Myocyte (in vitro differentiated cells): ENCODE measurements at places on chromosomes 11 and 22. TPM values are rescaled to one million over a fixed set of nuclear protein-coding genes. Genes with fewer than 3 reads are reported as not detected.

F2 gene
- total RNA-seq: not detected in 2 replicates

SEPTIN3 gene
- not detected in 2 replicates for total RNA-seq

CCDC34 gene
- 3.0 and 3.5 TPM in 2 replicates for total RNA-seq

OR52I2 gene
- total RNA-seq: not detected in 2 replicates

CRYBB1 gene
- total RNA-seq: not detected in 2 replicates

LYVE1 gene
- not detected in 2 replicates for total RNA-seq

FOLR2 gene
- not detected in 2 replicates for total RNA-seq

MGAT3 gene
- not detected in 2 replicates for total RNA-seq

TMEM191C gene
- 0.52 and 0.75 TPM in 2 replicates for total RNA-seq

NOL12 gene
- 11.5 and 30.4 TPM in 2 replicates for total RNA-seq

DDX25 gene
- total RNA-seq: not detected in 2 replicates

TRIM48 gene
- not detected in 2 replicates for total RNA-seq

PKDREJ gene
- not detected in 2 replicates for total RNA-seq

OR2AT4 gene
- not detected in 2 replicates for total RNA-seq

DNA sequence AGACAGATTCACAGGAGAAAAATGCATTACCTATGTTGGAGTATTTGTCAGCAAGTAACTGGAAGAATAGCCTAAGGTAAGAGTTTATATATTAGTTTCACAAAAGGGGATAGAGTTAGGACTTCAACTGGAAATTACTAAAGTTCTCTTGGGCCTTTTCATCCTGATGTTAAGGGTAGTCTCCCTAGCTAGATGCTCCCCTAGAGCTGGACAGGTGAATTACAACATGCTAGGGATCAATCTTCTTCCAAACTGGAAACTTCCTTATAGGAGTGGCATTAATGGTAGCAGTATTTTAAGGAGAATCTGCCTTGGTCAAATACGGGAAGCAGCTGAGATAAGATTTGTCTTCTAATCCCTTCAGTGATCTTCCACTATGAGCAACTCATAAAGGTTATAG is 632.8 kb upstream of the RAG2 start:
- DNase-seq: no peak

DNA sequence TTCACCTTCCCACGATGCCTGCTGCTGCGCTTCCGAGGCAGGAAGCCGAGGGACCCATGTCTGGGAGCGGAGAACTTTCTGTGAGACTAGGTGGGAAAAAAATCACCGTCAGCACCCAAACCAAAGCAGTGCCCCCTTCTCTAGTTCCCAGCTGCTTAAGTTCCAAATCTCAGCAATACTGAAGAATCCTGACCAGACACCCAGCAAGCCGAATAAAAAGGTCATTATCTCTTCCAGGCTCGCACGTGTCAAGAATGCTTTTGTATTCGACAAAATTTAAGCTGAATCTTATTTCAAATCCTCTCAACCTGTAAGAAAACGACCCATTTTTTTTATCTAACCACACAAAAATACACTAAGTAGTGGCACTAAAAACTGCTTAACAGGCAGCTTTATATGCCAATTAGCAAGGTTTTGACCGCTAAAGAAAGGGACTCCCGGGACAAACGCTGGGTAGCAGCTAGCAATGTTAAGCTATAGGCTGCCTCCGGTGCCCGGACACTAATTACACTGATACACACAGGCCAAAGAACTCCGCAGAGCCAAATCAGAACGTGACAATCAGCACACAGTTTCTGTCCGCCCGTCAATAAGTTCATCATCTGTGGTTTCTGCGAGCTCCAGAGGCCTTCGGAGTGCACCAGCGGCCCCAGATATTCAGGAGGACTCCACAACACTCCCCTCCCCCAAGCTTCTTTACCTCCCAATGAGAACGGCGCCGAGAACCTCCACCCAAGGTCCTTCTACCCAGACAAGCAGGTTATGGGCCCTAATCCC is 728 bp downstream of the RPL3 start:
- DNase-seq: peak; percentile 64

DNA sequence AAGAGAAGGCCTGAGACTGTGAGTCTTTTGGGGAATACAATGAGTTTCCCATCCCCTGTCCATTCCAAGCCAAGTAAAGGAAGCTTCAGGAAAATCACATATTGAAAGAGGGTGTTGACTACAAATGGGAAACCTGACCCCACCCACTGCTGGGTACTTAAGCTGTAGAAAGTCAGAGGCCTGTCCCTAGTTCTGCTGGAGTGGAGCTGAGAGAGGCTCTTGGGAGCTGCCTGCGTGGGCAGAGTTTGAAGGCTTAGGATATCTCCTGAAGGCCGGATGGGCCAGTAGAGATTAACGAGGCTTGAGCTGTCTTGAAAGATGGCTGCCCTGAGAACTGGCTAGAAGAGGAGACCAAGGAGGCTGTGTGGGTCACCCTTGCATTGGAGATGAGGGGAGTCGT is 176.2 kb upstream of the NECTIN1 start:
- DNase-seq: no peak

GRCh38 chr11:120704256-120704750 is 192.8 kb downstream of the GRIK4 start:
- DNase-seq: no peak

DNA sequence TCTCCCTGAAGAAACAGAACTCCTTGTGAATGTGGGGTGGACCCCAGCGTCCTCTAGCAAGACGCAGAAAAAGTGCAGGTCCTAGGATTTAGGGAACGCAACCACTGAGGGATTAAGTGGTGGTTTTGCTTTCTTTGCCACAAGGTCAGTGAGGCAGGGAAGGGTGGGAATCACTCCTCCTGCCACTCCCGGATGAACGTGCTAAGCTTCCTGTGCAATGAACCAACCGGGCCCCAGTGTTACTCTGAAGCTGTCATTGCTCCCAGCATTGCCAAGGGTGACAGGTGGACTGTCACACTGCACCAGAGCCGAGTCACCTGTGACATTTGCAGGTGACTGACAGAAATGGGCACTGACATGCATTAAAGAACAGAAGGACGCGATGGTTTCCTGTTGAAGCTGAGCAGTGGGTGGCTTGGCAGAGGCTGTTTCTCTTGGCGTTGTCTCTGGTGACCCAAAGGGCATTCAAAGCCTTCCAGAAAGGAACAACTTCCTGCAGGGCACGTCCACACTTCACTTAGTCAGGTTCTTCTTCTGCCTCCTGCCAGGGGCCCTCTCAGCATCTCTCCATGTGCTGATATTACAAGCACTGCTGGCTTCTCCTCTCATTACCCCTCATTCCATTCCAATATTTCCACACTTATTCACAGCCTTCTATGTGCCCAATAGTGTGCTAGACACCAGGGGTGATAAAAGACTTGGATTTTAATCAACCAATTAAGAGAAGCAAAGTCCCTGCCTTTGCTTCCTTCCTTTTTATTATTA is 9.7 kb downstream of the KIRREL3 start:
- DNase-seq: no peak

GRCh38 chr11:19714022-19714386 is 1.4 kb downstream of the NAV2 start:
- DNase-seq: no peak

DNA sequence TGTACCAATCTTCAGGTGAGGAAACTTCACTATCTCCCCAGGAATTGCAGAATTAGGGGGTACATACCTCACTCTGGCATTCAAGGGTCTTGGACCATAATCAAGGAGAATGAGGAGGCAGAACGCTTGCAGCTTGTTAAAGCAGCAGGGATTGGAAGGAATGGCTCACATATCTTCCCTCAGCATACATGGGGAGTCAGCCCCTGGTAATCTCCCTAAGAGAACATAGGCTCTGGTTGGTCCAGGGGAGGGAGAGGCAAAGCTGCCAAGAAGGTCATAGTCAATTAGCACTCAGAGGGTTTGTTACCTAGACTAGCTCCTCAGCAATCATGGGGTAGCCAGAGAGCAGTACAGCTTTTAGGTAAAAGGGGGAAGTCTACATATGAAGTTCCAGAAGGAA is 256.8 kb downstream of the INSC start:
- DNase-seq: no peak

GRCh38 chr11:124278261-124278660 is 22.1 kb downstream of the OR8G5 start:
- no peak for DNase-seq

DNA sequence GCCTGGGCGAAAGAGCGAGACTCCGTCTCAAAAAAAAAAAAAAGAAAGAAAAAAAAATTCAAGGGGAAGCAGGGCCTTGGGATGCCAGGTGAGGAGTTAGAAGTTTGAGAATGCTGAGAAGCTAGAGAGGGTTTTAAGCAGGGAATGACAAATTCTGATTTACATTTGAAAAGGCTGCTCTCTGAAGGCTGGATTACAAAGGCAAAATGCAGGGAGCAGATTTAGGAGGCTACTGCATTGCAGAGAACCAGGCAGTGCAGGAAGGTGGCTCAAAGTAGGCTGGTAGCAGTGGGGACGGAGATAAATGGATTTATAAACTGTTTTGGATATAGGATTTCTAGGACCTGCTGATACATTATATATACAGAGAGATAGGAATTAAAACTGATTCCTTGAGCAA is 66.6 kb downstream of the KCNC1 start:
- no peak for DNase-seq

DNA sequence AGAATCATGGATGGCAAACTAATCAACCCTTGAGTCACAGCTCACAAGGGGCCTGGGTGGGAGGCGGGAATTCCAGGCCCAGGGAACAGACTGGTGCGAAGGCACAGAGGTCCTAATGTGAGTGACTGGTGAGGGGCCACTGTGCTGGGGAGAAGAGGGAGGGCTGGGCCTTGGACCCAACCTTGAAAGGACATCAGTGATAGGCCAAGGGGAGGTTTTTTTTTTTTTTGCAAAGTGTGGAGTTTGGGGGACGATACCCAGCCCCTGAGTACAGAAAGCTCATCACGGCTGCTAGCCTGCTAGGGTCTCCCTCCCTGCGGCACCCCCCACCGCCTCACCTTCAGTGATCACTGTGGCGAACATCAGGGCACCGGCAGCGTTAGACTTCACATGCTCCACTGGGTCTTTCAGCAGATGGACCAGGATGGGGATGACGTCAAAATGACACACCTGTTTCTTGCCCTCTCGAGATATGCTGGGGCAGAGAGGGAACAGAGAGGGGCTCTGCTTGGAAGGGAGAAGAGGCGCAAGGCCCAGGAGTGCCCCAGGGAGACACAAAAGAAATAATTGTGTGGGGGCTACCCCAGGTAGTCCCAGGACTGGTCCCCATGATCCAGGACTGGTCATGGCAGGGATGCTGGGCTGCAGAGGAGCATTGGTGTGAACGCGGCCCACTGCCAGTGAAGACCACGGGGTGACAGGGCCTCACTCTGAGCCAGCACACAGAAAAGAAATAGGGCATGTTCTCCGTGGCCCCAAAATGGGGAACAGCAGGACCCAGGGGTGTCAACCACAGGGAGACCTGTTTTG is 8.6 kb upstream of the GNAZ start:
- no peak for DNase-seq

- no peak for DNase-seq
These were observed 80.8 kb downstream of the SGSM3 start for GRCh38 chr22:40451210-40451609.

GRCh38 chr11:44452827-44453572 is 112.5 kb upstream of the CD82 start:
- no peak for DNase-seq

- DNase-seq: no peak
These were observed 58.2 kb upstream of the EED start for GRCh38 chr11:86186386-86186785.

GRCh38 chr11:126058105-126058874 is 4.4 kb downstream of the CDON start:
- no peak for DNase-seq

GRCh38 chr11:128582496-128583366 is 4.6 kb downstream of the ETS1 start:
- peak; percentile 85 for DNase-seq

DNA sequence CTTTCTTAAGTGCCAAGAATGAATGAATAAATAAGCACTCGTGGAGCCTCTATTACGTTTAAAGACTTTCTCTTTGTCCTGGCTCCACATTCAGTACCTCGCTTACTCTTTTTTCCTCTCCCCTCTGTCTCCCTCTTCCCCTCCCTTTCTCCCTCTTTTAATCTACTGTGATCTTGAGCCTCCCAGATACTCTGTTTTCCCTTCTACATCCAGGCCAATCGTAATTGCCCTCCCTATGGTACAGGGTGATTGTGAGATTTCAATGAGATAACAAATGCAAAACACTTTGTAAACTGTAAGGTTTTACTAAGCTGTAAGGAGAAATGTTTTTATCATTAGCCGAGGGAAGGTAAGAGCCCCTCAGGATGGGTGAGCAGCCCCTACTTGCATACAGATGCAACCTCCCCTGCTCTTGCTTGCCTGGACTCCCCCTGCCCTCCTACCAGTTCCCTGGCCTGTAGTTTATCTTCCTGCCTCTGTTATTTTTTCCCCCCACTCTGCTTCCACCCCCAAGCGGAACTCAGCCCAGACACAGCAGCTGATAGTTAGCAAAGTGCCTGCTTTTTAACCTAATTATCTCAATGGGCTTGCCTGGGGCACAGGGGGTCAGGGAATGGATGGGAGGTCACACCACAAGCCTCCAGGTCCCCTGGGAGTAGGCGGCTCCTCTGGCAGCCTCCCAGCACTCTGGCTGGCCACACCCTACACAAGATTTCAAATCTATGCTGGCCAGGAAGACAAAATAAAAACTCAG is 76.9 kb upstream of the CADM1 start:
- DNase-seq: peak; percentile 15

- no peak for DNase-seq
These were observed 35.4 kb downstream of the MICAL3 start for GRCh38 chr22:17988800-17989513.

GRCh38 chr11:111322534-111322933 is 24.2 kb downstream of the POU2AF3 start:
- DNase-seq: no peak

- peak; percentile 37 for DNase-seq
These were observed 67.3 kb upstream of the CREB3L1 start for GRCh38 chr11:46210133-46210636.

DNA sequence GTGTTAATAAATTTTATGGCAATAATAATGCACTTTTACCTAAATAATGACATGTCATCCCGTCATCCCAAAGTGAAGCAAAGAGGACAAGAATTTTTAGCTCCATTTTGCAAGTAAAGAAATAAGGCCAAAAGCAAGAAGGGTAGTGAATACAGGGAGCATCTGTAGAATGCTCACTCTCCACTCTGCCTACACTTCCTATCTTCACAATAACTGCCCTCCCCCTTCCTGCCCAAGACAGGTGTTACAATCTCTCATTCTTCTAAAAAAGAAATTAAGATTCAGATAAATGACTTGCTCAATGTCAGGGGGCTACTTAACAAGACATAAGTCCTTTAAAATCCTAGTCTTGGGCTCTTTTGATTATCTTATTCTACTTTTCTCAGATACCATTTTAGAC is 8.9 kb downstream of the RDX start:
- DNase-seq: no peak

DNA sequence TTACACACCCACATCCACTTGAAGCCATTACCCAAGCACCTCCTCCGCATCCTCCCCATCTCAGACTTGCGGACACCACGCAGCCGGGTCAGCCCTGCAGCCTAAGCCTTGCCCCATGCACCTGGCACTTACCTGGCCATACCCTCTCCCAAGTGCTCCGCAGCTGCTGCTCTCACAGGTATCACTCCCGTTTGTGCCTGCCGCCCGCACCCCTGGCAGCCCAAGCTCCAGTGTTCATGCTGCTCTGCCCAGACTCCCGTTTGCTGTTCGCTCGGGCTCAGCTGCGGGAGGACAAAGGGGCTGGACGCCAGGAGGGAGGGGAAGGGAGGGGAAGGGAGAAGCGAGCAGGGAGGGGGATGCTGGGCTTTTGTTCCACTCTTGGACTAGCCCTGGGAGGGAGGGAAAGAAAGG is at the start of gene KLHL35:
Gene KLHL35, minus strand, starts transcription at position 293 of the 411 bp plus-strand sequence. CDS start 2,574 bp downstream, outside the sequence.
- DNase-seq: no peak

GRCh38 chr11:11884774-11885481 is 43.2 kb downstream of the USP47 start:
- DNase-seq: no peak

- no peak for DNase-seq
These were observed 23.4 kb downstream of the ADAMTS15 start for GRCh38 chr11:130471731-130472433.
